ENCODE measurements at places on chromosomes 5 and 9.

- DNase-seq, result no peak
These were observed 15.9 kb downstream of the RHOBTB3 start for GRCh38 chr5:95746722-95747679.

DNA sequence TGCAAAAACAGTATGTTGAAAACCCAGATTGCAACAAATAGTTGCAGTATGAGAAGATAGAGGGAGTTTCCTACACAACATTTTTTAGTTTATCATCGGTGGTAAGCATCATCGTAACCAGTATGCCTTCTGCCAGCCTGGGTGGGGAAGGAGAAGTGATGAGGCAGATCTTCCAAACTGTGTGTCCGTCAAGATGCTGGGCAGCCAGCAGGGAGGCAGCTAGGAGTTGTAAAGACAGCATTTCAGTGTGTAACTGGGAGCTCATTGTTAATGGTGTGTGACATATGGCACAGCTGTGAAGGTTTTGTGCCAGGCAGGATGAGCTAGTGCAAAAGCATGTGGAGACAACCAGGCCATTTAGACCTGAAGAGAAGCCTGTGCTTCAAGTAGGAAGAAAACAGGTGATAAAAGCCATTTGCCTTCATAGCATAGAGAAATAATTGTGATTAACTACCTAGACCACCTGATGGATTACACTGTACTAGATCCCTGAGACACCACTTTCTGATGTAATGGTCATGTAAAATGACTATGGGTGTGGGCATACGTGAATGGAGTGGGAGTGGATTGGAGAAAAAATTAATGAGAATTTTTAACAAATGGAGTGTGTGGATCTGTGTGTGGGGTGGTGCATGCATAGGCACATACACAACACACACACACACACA, 347.0 kb upstream of the ADAMTSL1 start:
- DNase-seq, result peak; percentile 32

- DNase-seq, result no peak
These were observed 1.5 kb upstream of the IL17B start for GRCh38 chr5:149380466-149381121.

DNA sequence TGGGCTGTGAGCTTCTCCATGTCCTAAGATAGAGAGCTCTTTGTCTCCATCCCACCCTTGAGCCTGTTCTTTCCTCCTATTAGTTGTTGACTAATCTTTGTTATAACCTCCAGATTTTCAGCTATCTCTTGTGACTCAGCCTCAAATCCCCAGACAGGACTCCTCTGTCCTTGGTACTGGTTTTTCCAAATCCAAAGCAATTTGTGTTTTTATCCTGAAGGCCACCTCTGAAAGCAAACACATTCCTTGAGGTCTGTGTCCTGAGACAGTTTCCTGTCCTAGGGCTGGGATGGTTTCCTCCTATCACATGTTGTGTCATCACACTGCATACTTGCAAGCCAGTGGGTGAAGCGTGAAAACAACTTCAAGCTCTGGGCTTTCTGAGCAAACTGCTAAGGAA, 8.5 kb downstream of the TNC start:
- DNase-seq, result no peak

DNA sequence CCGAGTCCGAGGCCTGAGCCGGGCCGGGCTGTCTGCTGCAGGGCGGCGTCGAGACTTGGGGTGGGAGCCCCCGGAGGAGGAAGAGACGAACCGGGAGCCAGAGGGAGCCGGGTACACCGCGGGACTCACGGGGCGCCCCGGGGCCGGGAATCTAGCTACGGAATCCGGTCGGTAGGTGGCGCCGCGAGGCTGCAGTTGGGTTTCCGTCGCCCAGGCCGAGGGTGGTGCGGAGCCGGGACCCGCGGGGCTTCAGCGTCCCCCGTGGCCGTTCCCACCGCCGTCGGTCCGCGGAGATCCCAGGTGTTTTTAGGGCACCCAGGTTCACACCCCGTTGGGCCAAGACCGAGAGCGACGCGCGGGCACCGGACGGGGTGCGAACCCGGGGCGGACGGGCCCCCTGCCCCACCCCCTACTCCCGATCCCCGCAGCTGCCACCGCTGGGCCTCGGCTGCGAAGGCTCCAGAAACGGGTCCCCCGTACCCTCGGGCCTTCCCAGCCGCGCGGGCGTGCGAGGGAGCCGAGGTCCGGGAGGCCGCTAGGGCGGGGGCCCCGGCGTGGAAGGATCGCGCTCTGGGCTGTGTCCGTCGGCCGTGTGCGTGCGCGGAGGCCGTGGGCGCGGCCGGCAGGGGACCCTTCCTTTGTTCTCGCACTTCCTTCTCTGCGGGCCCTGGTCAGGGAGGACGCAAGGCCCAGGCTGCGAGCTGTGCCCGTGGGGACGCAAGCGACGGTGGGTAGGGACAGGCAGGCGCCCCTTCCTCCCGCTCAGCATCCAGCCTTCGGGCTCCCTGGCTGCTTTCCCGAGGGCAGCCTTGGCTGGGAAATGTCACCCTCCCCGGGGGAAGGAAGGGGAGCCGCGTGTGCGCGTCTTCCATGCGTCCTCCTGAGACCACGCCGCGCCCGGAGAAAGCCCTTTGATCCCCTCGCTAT, 146.6 kb downstream of the GAPVD1 start:
- peak; percentile 73 for DNase-seq

DNA sequence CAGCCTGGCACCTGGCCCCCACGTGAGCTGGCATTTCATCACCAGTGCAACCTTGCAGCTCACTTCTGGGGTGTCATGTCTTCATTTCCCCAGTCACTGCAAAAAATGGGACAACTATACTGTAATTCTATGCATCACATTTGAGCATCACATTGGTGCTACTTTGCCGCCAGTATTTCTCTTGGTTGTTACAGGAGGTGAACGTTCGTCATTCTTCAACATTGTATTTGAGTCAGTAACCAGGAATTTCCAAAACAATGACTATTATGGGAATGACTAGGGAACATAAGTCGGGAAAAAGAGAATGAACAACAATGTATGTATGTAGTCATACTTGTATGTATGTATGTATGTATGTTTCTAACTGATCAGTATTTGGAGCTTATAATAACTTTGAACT, 1278.0 kb downstream of the EFNA5 start:
- no peak for DNase-seq

GRCh38 chr5:153258469-153258868, 232.0 kb upstream of the GRIA1 start:
- no peak for DNase-seq

DNA sequence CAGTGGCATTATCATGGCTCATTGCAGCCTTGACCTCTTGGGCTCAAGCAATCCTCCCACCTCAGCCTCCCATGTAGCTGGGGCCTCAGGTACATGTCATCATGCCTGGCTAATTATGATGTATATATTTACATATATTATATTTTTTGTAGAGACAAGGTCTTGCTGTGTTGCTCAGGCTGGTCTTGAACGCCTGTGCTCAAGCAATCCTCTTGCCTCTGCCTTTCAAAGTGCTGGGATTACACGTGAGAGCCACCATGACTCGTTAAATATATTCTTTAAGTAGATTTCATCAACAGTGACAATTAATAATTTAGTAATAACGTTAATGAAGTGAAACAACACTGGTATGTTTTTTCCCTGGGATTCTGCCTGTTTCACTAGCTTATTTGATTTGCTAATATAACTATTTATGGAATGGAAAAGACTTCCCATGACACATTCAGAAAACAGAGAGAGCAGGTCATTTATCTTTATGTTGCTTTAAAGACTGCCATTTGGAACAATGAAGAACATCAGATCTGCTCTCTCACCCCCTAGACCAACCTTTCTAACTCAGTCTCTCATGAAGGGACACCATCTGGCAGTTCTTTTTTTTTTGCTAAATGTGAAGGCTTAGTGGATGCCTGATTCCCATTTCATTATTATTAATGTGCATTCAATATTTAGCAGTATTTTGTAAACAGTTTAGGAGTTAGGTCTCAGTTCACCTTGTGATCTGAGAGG, 295.6 kb downstream of the KIF4B start:
- DNase-seq, result peak; percentile 53

DNA sequence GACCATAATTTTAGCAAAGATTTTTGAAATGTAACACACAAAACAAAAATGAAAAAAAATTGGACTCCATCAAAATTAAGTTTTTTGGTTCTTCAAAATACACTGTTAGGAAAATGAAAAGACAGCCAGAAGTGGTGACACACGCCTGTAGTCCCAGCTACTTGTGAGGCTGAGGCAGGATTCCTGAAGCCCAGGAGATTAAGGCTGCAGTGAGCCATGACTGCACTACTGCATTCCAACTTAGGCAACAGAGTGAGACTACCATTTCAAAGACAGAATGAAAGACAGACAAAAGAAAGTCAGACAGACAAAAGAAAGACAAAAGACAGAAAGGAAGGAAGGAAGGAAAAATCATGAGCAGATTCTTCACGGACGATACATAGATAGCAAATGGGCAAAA, 7.5 kb downstream of the DIAPH1 start:
- no peak for DNase-seq

GRCh38 chr5:138833080-138833479, 42.1 kb downstream of the LRRTM2 start:
- DNase-seq, result no peak

Data from NCI-H2171 treated with DMSO at 0.1 percent for 48 hours (cell line).